ENCODE measurements at places on chromosomes 1 and 21.

- no peak for DNase-seq
Measured at GRCh38 chr1:109625176-109625575, 5.5 kb downstream of the AMPD2 start.

DNA sequence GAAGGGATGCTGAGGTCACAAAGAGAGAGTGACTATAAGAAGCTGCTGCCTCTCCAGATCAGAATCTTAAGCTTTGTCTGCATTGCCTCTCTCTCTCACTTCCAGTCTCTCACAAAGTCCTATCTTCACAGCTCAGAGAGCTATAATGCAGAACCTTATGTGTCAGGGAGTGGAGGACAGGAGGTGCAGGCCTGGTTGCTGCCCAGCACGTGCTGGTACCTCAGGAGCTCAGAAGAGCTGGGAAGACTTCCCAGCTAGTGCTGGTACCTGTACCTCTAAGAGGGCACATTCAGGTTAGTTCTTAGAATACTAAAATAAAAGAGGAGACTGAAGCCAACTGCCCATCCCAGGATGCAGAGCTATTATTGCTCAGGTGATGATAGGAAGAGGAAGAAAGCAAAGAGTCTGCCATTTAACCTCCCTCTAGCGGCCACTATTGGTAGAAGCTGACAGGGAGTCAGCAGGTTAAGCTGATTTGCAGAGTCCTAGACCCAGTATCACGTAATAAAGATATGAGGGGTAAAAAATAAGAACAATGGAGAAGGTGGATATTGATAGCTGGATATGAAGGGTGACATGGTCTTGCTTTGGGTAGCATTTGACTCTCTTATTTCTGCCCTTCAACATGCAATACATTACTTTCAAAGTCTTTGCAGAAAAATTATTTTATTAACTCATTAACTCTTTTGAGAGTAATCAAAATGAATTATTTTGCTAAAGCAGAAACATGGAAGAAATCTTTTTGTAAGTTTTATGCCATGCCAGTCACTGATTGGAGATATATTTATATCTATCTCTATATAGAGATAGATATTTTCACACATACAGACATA lies 138.1 kb upstream of the HMCN1 start:
- DNase-seq, result peak; percentile 46

DNA sequence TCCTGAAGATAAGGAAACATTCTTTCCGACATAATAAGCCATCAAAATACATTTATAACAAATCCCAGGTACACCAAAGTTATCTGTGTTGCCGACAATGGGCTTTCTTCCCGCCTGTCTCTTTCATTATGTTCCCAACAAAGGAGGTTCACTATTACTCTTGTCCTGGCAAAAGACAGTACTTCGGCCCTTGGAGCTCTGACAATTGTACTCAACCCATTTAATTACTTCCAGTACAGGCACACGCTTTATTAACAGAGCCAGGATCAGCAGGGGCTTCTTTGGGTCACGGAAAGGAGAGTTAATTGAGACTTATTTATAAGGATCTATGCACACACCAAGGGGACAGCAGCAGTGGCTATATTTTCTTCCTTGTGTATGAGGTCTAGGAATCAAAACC lies 46.6 kb upstream of the DUSP10 start:
- no peak for DNase-seq

- DNase-seq, result peak; percentile 7
Measured at GRCh38 chr1:236281198-236281653, 532 bp downstream of the ERO1B start.

DNA sequence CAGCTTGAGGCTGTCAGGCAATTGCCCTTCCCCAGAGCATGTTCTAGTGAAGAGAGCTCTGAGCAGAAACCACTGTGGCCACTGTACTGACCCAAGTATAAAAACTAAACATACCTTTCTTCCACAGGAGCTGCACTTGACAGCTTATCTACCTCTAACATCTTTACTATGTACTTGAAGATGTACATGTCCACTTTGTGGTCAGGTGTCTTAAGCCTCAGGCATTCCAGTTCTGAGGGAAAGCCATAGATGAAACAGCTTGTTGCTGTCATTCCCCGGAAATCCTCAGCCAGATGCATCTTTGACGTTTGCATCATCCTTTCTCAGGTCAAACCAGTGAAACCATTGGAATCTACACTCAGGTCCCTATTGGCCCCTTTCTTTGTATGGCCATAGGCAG lies 70.4 kb downstream of the CHRM3 start:
- DNase-seq, result no peak

DNA sequence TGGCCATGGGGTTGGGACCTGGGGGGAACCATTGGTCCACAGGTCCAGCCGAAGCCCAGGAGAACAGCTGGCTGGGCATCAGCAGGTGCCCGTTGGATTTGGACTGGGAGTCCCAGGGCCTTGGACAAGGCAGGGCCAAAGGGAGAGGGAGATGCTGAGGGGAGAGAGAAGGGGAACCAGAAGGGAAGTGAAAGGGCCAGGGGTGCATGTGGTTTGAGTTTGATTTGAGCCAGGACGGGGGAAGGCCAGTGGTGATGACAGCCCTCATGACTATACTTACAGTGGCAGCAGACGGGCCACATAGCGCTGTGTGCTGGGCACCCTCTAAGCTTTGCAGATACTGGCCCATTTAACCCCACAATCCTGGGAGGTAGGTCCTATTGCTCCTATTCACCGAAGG lies 18.8 kb downstream of the AGRN start:
- no peak for DNase-seq

DNA sequence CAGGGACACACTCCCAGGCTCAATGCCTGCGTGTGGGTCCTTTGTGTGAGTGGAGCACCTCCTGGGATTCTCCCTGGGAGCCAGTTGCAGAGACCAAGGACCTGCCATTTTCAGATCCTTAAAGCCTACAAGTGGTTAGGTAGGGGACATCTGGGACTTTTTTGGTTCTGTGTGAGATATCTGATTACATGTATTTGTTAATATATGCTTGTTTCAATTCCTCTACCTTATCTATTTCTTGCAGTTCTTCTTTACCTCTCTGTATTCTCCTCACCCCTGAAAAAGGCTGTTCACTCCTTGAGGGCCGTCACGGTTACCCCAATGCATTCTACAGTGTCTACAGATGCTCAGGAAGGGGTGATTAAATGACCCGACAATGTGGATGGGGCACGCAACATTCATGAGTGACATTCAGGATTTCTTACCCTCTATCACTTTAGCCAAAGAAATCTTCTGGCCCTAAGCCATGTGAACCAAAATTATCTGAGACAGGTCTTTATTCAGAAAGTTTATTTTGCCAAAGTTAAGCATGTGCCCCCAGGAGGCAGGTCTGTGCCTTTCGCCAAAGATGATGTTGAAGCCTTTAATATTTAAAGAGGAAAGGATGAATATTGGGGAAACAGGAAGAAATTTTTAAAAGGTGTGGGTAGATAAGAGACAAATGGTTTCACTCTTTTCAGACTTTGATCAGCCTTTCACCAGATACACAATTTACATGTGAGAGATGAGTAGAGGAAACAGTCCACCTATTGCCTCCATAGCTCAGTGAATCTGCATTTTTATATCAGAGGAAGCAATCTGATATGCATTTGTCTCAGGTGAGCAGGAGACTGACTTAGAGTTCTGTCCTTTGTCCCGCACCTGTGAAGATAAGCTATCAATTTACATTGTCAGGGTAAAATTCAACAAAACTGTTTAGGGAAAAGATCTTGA lies 44.6 kb upstream of the MPZL1 start:
- DNase-seq, result no peak

DNA sequence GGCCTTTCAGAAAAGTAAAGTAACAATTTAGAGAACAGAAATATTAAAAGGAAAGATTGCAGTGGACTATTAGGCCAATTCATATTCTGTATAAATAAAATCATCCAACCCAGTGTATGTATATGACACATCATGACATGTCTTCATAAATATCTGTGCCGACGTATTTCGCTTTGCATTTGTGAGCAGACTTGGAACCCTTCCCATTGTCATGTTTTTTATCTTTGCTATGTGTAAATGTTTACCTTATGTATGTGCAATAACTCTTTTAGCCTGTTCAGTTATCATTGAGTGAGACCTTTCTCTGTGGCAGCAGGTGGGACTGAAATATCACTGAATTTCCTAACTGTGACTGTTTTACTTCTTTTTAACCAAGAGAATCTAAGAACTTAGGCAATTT lies 58.0 kb upstream of the FAM3B start:
- no peak for DNase-seq

DNA sequence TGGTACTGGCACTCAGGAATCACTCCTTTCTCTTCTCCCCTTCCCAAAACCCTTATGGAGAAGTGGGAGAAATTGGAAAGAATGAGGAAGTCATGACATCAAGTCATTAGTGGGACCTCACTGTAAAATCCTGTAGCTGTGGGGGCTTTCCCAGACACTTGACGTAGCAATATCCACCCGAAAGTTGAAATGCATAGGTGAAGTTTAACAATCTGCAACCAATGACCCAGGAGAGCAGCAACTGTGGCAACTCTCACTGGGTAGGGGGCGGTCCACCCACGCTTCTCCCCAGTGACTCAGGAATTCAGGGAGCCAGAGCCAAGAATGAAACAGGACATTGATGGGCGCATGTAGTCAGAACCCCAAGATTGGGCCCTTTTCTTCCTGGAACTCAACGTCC lies 27.0 kb downstream of the ABCA4 start:
- no peak for DNase-seq

- no peak for DNase-seq
Measured at GRCh38 chr21:45088729-45089128, 14.3 kb downstream of the ADARB1 start.

- no peak for DNase-seq
Measured at GRCh38 chr1:29332204-29332603, 95.9 kb downstream of the PTPRU start.

DNA sequence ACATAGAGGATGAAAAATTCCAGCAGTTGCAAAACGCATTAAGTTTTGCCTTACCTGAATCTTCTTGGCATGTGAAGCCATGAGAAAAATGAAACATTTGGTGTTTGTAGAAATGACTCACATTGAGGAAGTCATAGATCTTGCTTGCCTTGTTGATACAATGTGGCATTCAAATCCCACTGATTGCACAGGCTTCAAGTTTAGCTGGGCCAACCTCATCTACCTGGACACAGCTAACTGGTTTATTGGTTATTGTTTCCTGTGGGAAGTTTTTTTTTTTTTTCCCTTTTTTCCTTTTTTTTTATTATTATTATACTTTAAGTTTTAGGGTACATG lies 168.9 kb upstream of the C21orf91 start:
- no peak for DNase-seq

DNA sequence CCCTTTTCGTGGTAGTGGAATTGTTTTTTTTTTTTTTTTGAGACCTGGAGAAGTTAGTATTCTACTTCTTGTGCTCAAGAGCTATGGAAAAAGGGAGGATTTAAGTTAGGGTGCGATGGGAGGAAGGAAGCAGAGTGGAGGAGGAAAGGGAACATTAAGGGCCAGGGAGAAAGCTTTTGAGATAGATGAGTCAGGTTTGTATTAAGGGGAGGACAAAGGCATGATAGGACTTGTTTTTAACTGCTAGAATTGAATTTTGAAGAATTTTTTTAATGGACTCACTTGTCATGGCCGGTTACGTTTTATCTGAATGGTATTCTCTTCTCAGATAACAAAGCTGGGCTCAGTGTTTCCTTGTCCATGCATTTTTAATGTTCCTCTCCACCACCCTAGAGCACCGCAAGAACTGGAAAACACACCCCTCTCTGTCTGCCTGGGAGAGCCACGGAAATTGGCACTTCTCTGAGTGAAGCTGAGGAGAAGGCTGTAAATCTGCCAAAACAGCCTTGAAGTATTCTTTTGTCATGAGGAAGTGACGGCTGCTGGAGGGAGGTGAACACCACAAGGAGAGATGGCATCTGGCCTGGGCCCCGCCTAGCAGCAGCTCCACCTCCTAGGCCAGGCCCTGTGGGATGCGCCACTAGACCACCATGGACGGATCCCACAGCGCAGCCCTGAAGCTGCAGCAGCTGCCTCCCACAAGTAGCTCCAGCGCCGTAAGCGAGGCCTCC lies 3.5 kb downstream of the NIPAL3 start:
- DNase-seq, result no peak

DNA sequence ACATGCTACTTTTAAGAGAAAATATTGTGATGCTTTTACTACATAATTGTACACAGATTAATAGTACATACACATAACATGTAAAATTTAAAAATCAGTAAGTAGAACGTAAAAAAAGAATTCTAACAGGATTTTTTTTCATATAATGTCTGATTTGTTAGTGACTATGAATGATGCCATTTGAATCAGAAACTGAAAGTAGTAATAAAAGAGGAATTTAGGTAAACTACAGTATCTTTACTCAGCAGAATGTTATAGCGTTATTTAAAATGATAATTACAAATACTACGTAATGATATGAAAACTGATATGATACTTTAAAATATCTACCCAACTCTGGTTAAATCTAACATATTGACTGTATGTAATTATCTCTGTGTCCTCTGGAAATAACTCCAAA lies 116.1 kb downstream of the DENND1B start:
- no peak for DNase-seq

DNA sequence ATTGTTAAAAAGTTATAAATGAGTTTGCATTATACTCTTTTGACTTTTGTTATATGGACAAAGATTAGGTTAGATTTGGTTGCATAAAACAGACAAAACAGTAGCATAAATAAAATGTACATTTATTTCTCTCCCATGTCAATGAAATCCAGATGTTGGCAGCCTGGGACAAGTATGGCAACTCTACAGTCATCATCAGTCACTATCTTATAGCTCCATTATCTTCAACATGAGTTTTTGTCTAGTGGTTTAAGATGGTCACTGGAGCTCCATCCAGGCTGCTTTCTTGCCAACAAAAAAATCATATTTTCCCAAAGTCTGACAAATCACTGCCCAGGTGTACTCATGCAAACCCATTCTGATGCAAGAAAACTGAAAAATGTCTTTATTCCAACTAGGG lies 83.8 kb downstream of the CD58 start:
- DNase-seq, result no peak

Measured in activated CD4-positive, alpha-beta T cell treated with anti-CD3 and anti-CD28 coated beads, Interleukin-2, amount 50 U/mL, for 4 hours (primary cell).